ENCODE measurements at places on chromosomes 2 and 18. TPM values are rescaled to one million over a fixed set of nuclear protein-coding genes. Genes with fewer than 3 reads are reported as not detected.

GRCh38 chr18:9189491-9189890, 52.9 kb downstream of the ANKRD12 start:
- DNase-seq, result no peak

- DNase-seq, result no peak
These were observed 31.2 kb upstream of the NTSR2 start for GRCh38 chr2:11701206-11701605.

DNA sequence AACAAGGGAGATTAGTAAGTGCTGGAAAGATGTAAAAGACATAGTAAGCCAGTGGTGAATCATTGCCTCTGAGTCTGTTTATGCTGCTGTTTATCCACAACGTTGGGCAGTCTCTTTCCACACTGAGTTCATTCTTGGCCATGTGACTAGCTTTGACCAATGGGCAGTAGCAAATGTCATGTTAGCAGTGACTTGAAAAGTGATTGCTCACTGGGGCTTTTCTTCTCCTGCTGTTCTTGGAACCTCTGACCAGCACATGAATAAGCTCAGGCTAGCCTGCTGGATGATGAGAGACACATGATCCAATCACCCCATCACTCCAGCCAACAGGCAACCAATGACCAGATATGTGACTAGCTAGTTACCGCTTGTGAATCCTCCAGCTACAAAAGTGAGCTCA, 360.4 kb downstream of the SLC4A3 start:
- DNase-seq, result no peak

- no peak for DNase-seq
These were observed 250.9 kb downstream of the PIEZO2 start for GRCh38 chr18:10898417-10898974.

DNA sequence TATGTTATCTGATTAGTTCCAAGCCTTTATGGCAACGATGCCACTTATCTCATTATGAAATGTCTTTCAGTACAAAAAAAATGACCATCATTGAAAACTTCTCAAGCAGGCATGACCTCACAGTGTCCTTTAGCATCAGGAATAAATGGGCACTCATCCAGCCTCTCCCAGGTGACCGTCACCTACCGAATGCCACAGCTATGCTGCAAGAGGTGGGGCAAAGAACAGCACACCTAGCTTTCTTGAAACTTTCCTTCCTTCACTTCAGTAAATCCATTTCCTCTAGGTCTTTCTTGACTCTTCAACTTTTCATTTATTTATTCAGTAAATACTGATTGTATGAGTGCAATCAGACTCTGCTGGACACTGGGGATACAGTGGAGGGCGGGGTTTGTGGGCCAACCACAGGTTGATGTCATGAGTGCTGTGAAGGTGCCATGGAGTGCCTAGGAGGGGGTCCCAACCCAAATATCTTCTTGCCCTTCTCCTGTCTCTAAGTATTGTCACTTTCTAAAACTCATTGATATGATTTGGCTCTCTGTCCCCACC, 54.3 kb upstream of the HK2 start:
- DNase-seq, result no peak

GRCh38 chr18:9642799-9643462, 28.6 kb upstream of the PPP4R1 start:
- DNase-seq, result no peak

- DNase-seq, result no peak
These were observed 96.6 kb upstream of the NRP2 start for GRCh38 chr2:205585449-205586383.

DNA sequence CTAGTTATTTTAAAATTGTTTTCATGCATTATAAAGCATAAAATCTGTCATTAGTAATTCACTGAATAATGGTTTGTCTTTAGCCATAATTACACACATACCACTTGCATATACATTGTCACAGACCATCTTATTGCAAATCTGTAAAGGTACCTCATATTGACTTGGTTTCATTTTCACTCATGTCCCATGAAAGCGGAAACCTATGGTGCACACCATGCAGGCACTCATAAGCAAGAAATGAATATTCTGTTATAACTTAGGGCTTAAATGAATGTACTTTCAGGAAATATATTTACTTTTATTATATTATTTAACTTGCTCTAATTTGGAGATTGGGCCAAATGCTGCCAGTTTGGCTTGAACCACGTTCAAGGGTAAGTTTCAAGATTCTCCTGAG, 29.2 kb upstream of the STK17B start:
- DNase-seq, result peak; percentile 83

RFX8 gene
- polyA plus RNA-seq, result not detected

COL5A2 gene
- polyA plus RNA-seq, result 0.39 TPM

FEZ2 gene
- 4.3 TPM for polyA plus RNA-seq

GKN1 gene
- polyA plus RNA-seq, result not detected

REEP1 gene
- 0.16 TPM for polyA plus RNA-seq

GTF2A1L gene
- not detected for polyA plus RNA-seq

IL1R2 gene
- polyA plus RNA-seq, result 2.6 TPM

COPS8 gene
- polyA plus RNA-seq, result 118 TPM

FKBP7 gene
- 14.7 TPM for polyA plus RNA-seq

Data from GM12878 (cell line).